ENCODE measurements at places on chromosomes 7 and 10.

DNA sequence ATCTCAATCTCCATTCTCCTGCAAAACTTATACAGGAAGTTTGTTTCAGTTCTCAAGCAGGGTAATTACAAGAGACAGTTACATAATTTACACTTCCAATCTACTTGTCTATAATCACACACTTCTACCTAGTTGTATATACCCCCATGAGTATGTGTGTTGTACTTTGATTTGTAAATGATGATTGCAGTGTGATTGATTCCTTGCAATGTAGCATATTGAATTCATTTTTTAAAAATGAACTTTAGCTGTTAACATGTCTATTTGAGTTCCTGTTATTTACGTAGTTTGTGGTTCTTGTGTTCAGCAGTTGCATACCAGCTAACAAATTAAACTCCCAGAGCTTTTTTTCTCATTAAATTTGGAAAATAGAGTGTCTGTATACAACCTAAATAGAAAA lies 102.5 kb upstream of the SAMD8 start:
- no peak for DNase-seq

DNA sequence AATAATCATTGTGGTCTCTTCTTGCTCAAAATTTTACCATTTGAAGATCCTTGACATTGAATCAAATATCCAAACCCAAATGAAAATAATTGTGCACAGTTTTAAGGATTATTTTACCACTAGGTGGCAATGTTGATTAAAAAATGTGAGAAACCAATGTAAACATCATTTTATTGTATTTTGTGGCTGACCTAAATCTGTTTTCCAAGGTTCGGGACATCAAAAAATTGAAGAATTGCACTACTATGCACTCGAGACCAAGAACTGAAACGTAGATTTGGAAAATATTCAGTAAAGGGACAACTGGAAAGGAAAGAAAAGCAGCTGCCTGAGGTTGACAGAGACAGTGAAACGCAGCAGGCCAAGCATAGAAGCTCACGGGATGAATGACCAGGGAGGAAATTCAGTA lies 259.3 kb downstream of the SNX13 start:
- no peak for DNase-seq

DNA sequence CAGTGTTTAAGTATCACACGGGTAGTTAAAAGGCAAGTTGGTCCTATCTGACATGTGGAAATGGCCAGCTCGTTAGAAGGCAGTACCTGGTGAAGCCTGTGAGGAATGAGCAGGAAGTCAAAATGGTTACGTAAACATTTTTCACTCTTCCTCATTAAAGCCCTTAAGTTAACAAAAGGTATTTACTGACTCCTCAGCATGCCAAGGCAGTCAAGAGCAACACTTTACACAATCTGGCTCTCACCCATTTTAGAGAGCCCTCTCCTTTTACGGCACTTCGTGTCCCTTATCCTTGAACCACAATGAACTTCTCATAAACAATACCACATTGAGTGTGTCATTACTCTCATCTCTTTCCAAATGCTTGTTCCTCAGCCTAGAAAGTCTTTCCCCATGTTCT lies 11.0 kb upstream of the RSBN1L start:
- DNase-seq: no peak

- DNase-seq: no peak
Observed at GRCh38 chr10:91347529-91347928, 62.6 kb upstream of the HECTD2 start.

DNA sequence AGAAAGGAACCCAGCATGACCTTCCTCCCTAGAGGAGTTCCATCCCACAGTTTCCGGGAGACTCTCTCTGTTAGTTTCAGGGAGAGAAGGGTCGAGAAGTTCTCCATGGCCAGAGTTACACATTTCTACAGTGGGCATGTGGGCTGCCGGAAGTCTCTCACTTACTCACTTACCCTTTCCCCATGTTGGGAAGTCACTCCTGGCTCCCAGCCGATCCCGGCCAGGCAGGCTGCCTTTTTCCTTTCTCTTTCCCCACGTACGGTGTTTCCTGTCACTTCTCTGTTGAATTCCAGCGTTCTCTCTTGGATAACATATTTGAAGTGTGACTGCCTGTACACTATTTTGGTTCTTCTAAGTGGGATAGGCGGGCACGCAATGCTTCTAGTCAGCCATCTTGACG lies 3.5 kb downstream of the TEX36 start:
- DNase-seq: no peak

GRCh38 chr10:67804395-67804678 lies 33.7 kb downstream of the DNAJC12 start:
- DNase-seq: no peak

Measured in stimulated activated effector memory CD8-positive, alpha-beta T cell treated with anti-CD3 and anti-CD28 coated beads, Interleukin-12 subunit alpha, Interleukin-12 subunit beta, amount 100 ng/mL, for 72 hours (primary cell).